ENCODE measurements at places on chromosomes 11 and 22.

- DNase-seq = peak; percentile 21
These were observed 258.3 kb downstream of the LRRC4C start for GRCh38 chr11:41201156-41201555.

DNA sequence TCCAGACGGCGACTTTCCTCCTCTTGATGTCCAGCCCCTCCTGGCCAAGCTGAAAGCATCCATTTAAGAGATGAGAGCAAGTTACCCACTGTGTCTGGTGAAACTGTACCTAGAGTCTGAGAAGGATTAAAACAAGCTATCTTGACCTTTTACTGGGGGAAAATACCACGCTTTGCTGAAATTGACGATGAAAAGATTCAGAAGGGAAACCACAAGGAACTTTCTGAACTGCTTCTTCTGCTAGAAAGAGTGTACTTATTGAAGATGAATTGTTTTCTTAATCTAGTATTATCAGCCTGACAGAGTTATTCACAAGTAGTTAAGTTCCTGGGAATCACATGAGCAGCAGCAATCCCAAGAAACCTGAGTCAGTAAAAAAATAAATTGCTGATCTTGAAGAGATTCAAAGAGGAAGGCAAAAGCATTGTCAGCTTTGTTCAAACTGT is 13.1 kb upstream of the MS4A6A start:
- no peak for DNase-seq

DNA sequence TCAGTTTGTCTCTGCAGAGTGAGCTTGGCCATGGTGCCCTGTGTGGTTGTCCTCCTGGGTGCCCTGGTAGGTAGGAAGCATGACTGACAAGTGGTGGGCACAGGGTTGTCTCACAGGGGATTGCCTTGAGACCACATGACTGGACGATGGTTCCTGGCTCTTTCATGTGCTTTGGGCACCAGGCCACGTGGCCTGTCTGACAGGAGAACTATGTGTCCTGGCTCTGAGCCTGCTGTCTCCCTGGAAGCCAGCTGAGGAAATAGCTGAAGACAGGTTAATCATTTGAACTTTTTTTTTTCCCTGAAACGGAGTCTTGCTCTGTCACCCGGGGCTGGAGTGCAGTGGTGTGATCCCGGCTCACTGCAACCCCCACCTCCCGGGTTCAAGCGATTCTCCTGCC is 93.2 kb downstream of the LDLRAD3 start:
- DNase-seq = no peak

- DNase-seq = no peak
These were observed 54.7 kb upstream of the ALX4 start for GRCh38 chr11:44364596-44364995.

- no peak for DNase-seq
These were observed 101.1 kb downstream of the HIPK3 start for GRCh38 chr11:33358150-33358831.

GRCh38 chr11:92837595-92837994 is 131.9 kb upstream of the MTNR1B start:
- DNase-seq = no peak
